CD4-positive, alpha-beta memory T cell (primary cell): ENCODE measurements at places on chromosomes 5 and 9.
A peak's percentile ranks its signal among the peaks of the same experiment; 100 is the strongest.

DNA sequence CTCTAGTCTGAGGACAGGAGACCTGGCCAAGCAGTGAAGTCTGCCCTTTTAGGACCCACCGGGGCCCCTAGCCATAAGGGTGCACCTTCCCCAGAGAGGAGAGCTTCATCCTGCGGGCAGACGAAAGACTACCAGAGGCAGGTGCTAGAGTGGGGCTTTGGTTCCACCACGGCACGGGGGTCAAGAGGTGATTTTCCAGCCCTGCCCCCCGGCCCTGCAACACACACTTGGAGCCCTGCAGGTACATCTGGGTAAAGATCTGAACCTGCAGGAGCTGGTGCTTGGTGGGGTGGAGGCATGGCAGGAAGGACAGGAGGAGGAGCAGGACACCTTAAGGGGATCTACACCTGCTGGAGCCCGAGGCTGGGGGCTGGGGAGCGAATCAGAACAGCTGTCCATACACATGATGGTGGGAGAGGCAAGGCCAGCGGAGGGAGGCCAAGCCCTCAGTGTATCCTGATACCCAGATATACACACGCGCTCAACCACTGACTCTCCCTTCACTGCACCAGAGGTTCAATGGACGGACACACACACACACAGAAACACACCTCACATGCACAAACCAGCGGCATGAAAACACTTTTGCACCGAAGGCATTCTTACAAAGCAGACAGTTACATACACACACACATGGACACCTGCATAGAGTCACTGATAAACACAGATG, 98.4 kb upstream of the MVB12B start:
- DNase-seq, result no peak

- DNase-seq, result no peak
These were observed 143.2 kb downstream of the CACNA1B start for GRCh38 chr9:138020795-138021182.

DNA sequence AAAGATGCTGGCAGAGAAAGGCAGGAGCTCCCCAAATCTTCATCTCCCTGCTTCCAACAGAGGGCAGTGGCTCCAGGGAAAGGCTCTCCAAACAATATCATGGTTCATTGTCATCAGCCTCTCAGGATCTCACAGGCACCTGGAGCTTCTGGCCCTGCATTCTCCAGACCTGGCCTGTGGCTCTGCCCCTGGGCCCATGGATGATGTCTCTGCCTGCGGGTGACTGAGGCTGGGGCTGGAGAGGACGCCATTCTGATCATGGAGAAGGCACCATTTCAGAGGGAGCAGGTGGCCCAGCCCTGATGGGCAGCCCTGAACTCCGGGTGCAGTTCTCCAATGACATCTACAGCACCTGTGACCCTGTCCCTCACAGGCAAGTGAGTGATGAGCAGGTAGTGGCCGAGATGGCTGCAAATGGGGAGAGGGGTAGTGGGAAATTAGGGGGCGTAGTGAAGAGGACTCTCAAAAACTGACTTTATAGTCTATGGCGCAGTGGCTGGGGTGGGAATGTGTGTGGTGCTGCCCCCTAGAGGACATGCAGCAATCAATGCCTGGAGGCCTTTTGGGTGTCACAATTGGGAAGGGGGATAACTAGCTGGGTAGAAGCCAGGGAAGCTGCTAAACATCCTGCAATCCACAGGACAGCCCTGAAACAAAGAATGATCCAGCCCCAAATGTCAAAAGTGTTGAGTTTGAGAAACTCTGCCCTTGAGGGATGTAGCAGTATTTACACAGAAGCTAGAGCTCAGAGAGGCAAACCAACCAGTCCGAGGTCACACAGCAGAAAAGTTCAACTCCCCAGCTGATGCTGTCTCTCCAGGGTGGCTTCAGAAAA, 3.2 kb downstream of the SH3PXD2B start:
- DNase-seq, result peak; percentile 28

DNA sequence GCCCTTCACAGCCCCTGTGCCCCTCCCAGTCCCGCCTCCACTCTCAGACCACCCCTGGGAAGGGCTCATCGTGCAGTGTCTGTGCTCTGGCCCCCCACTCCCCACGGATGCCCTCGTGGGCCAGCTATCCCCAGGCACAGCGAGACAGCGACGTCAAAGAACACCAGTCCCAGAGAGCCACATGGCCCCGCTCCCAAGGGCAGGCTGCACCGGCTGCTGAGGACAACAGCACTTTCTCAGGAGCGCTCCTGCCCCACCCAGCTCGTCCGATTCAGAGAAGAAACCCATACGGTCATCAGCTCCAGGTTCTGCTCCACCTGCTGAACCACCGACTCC, 4.8 kb upstream of the SNAPC4 start:
- no peak for DNase-seq

GRCh38 chr9:10903969-10904368, 291.2 kb upstream of the PTPRD start:
- DNase-seq, result no peak

GRCh38 chr5:61805101-61805500, 473.0 kb downstream of the ZSWIM6 start:
- DNase-seq, result no peak

- DNase-seq, result no peak
These were observed 97.5 kb upstream of the ARAP3 start for GRCh38 chr5:141779503-141779973.

- DNase-seq, result no peak
These were observed 101.7 kb downstream of the SNCAIP start for GRCh38 chr5:122413722-122414121.

GRCh38 chr5:119031905-119032304, 39.0 kb upstream of the DMXL1 start:
- DNase-seq, result no peak

- DNase-seq, result no peak
These were observed 147.8 kb upstream of the IRX2 start for GRCh38 chr5:2899311-2899710.
